Heart left ventricle (tissue), 16 donors: ENCODE measurements at places on chromosomes 4 and X. TPM values are rescaled to one million over a fixed set of nuclear protein-coding genes. Genes with fewer than 3 reads are reported as not detected.

GRCh38 chr4:145808848-145809512 lies 129.0 kb downstream of the C4orf51 start:
- no peak for DNase-seq

The NPNT gene
- total RNA-seq: 14.0 TPM

The CSAG3 gene
- not detected for total RNA-seq

DNA sequence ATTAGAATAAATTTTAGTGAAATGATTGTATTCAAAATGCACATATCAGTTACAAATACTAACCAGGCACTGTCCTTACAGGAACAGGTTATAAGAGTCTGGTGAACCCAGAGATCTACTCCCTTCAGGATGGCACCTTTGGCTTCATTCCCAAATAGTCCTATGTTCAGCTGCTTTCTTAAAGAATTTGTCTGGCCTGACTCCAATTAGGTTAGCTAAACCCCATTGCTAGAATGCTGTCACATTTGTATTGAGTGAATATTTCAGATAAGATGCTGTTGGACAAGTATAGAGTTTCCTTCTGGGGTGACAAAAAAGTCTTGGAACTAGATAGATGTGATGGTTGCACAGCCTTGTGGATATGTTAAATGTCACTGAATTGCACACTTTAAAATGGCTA lies 69.4 kb downstream of the EFHC2 start:
- DNase-seq: no peak

- no peak for DNase-seq
Measured at GRCh38 chrX:134481339-134481738, 21.4 kb downstream of the HPRT1 start.

- no peak for DNase-seq
Measured at GRCh38 chr4:154491341-154492271, at the start of gene DCHS2. Gene DCHS2, minus strand, starts transcription at chr4:154491799. Its CDS starts 444 bp downstream, at chr4:154491355.

- DNase-seq: no peak
Measured at GRCh38 chr4:90081432-90082144, 45.6 kb upstream of the CCSER1 start.

DNA sequence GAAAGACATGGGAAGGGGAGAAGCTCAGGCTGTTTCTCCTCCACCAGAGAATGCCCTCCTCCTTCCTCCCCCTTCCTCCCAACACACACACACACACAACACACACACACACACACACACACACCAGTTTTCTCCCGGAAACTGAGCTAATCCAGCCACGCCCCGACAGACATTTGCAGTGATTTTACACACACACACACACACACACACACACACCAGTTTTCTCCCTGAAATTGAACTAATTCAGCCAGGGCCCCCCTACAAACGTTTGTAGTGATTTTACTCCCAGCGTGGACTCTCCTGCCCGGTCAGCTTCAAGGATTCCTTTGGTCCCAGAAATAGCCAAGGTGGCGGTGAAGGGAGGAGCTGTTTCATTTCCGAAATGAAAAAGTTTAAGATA lies 32.9 kb upstream of the STX18 start:
- peak; percentile 69 for DNase-seq

The PABPC4L gene
- 0.19 TPM for total RNA-seq

GRCh38 chrX:50941638-50942037 lies 31.1 kb downstream of the BMP15 start:
- DNase-seq: no peak

- no peak for DNase-seq
Measured at GRCh38 chrX:136529795-136530194, 2.2 kb upstream of the VGLL1 start.

The NR3C2 gene
- total RNA-seq: 21.1 TPM

The ASB11 gene
- 63.2 TPM for total RNA-seq

The GAB1 gene
- total RNA-seq: 107 TPM

DNA sequence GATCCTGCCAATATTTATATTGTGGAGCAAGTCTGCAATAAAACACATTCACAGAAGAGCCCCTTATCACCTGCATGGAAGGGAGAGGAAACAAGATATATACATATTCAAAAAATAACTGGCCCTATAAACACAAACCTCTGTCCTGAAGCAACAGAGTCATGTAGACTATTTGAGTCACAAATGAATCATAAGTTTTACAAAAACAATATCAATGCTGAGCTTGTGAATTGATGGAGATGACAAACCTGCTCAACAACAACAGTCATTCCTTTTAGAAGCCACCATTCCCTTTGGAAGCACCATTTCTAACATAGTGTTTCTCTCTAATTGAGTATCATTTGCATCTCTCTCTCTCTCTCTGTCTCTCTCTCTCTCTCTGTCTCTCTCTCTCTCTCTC lies 313.9 kb downstream of the MID1IP1 start:
- DNase-seq: no peak

- no peak for DNase-seq
Measured at GRCh38 chr4:92994727-92995126, 691.0 kb downstream of the GRID2 start.

DNA sequence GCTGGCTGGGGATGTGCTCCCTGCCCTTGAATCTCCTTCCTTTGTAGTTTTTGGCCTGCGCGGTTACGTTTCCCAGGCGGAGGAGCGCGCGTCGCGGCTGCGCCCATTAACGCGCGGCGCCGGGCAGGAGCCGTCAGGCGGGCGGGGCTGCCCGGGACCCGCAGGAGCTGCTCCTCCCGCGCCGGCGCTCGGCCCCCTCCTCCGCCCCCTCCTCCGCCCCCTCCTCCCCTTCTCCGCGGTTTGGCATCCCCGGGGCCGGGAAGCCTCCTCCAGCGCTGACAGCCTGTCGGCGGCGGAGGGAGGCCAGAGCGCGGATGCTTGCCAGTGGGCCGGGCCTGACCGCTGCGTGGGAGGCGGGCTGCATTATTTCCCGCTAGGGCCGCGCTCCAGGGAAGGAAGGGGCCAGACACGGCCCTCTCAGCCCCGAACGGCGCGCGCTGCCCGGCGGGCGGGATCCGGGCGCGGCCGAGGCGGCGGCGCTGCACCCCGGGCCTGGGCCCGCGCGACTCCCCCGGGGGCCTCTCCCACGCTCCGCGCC lies at the start of gene DCLK2:
DCLK2 (plus strand) TSS at position 405 of the 538 bp plus-strand sequence. CDS start 583 bp downstream, outside the sequence.
- peak; percentile 89 for DNase-seq

The ARHGAP6 gene
- total RNA-seq: 2.1 TPM

GRCh38 chrX:120147537-120147936 lies 10.9 kb upstream of the RHOXF2 start:
- no peak for DNase-seq

DNA sequence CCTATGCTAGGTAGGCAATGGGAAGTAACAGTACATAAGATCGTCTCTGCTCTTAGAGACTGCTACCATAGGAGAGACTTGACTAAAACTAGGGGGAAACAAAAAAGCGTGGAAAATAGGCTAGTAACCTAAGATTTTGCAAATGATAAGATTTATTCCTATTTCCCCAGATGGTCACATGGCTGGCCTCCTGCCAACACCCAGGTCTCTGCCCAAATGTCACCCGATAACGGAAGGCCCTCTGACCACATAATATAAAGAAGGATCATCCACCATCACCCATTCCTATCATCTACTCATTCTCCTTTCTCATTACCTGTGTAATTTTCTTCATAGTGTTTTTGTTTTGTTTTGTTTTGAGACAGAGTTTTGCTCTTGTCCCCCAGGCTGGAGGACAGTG lies 4.7 kb downstream of the LAMP2 start:
- no peak for DNase-seq

GRCh38 chr4:16692524-16692923 lies 205.9 kb downstream of the LDB2 start:
- DNase-seq: no peak

GRCh38 chrX:132407691-132408090 lies 81.1 kb downstream of the MBNL3 start:
- DNase-seq: no peak

GRCh38 chr4:172153719-172154118 lies 340.5 kb downstream of the GALNTL6 start:
- DNase-seq: no peak

GRCh38 chr4:51859476-51860031 lies 16.6 kb downstream of the DCUN1D4 start:
- no peak for DNase-seq

The C4orf51 gene
- not detected for total RNA-seq

DNA sequence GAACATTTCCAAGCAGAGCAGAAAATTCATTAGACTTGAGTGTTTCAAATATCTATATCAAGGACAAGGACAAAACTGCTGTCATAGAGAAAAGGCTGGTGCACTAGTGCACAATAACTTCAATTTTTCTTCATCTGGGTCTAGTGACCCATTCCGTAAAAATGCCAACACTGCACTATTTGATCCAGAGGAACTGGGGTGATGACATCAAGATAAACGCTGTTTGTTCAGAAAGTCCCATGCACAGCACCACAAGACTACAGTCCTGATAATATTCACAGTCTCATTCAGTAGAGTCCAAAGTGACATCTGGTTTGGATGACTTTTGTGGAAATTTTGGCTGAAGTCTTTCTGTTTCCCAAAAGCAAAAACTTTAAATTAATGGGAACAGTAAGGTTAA lies 303.5 kb upstream of the GALNT7 start:
- no peak for DNase-seq

DNA sequence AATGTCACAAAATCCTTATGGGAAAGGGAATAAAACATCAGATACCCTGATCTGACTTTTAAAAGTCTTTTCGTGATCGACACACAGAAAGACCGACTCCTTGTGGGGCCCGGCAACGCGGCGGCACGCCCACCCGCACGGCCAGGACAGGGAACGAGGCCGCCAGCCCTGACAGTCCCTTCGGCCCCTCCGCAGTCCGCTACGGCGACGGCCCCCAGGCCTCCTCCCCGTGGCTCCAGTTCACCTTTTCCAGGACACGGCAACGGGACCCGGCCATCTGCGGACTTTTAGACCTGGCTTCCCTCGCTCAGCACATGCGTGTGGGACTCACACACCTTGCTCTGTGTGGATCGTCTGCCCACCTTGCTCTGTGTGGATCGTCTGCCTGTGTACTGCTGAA lies 33.6 kb upstream of the GTPBP6 start:
- no peak for DNase-seq

The REELD1 gene
- 0.19 TPM for total RNA-seq

The BEX1 gene
- 3.5 TPM for total RNA-seq

GRCh38 chr4:119652998-119653397 lies 24.4 kb upstream of the PDE5A start:
- no peak for DNase-seq

GRCh38 chr4:47855350-47855749 lies 17.5 kb upstream of the CORIN start:
- DNase-seq: no peak

- no peak for DNase-seq
Measured at GRCh38 chr4:127080141-127080540, 552.6 kb upstream of the INTU start.

- DNase-seq: no peak
Measured at GRCh38 chr4:141390571-141390970, 169.9 kb downstream of the ZNF330 start.
